Right renal pelvis (tissue), 4 donors: ENCODE measurements at places on chromosomes 3 and 15. TPM values are rescaled to one million over a fixed set of nuclear protein-coding genes. Genes with fewer than 3 reads are reported as not detected.

TMEM108 gene
- polyA plus RNA-seq = 3.3 TPM

LIPH gene
- 1.0 TPM for polyA plus RNA-seq

DNA sequence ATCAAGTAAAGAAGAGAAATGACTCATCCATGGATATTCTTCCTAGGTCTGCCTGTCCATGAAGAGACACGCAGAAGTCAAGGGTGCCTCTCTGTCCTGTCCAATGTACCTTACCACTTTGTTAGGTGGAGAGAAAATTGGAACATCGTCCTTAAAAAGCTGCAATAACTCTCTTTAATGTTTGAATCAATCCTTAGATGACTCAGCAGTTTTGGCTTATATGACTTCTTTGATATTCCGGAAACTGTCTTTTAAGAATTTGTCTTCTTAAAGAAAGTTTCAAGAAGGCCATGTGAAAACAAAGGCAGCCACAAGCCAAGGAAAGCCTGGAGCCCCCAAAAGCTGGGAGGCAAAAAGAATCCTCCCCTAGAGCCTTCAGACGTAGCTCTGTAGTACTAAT lies 49.2 kb downstream of the MRPL3 start:
- DNase-seq = no peak

DNA sequence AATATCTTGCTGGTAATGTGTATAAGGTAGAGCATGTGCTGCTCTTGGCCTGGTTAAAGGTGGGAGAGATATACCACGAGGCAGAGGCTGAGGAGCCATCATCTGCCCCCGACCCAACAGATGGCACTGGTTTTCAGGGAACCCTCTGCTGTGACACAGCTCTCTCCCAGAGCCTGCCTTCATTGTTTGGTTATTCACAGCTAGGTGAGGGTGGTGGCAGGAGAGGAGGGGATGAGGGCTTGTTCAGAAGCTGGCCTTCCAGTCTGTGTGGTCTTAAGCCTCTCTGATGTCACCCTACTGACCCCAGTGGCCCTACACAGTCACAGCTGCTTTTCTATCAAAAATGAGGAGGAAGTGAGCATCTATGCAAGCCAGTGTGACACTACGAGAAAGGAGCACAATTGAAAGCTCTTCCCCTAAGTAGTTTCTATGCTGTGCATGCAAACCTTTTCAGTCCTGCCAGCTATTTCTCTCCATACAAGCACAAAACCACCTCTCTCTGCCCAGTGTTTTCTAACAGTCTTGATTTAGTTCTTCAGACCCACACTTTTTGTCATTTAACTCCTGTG lies 258.4 kb upstream of the AGTR1 start:
- no peak for DNase-seq

DNA sequence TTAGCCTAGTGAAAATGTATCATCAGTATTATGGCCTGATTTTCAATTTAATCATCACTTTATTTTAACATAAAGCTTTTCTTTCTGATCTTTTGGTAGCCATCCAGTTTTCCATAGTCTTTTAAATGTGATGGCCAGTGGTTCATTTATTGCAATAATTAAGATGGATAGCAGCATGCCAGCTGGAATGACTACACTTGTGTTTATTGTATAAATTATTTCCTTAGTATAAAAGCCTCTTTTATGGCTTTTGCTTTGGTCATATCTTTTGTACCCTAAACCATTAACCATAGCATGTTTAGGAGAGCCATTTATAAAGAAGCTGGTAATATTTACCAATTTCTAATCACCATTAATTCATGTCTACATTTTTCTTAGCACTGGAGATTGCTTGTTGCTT lies 31.7 kb downstream of the ALCAM start:
- no peak for DNase-seq

DNA sequence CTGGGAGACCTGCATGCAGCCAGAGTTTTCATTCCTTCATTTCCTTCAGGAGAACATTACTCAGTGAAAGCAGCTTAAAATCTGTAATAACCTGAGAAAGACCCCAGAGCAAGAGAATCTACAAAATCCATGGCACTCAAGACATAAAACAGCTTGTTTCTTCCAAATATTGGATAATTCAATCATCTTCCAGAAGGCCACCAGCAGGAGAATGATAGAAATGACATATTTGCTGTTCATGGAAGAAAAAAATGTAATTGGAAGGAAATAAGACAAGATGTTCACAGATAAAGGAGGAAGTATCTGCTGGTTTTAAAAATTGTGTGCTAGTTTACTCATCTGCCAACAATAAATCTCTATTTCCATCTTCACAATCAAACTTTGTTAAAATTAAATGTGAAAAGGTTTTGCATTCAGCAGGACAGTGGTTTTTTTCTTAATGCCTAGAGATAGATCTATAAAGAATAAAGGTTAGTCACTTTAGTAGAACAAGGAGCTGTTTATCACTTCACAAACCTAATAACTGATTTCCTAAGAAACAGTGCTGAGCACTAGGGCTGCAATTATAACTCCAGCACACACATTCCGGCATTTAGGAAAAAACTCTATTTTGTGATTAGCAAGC lies 530.8 kb downstream of the NSUN3 start:
- no peak for DNase-seq

DNA sequence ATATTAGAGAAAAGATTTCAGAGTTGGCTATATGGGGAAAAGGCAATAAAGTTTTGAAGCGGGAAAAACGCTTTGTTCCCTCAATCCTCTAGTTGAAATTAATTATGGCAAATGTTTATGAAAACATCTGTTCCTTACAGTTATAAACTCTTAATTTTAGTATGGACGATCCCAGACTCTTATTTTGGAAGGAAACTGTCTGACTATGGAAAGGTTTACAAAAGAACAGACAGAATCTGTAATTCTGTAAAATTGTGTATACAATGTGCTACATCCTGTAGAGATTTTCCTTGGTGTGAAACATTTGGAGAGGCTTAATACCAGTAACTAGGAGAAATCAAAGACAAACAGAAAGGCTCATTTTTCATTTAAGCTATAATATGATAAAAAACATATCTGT lies 311.8 kb downstream of the TBC1D5 start:
- no peak for DNase-seq

- DNase-seq = no peak
Measured at GRCh38 chr15:75671730-75672602, 24.3 kb downstream of the SNX33 start.

- no peak for DNase-seq
Measured at GRCh38 chr3:129984125-129984524, 9.6 kb downstream of the TRH start.

DNA sequence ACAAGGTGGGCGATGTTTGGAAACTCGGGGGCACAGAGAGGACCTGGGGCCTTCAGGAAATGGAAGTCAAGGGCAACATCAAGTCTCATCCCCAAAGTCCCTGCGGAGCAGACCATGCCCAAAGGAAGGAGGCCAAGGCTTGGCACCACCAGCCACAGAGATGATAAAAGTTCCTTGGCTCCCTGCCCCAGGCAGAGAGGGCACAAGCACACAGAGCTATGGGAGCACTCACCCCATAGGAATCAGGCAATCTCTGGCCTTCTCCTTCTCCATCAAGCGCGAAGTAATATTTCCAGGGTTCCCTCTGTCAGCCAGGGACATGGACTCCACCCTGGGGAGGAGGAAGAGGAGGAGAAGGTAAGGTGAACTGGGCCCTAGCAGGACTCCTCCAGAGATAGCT lies 7.9 kb downstream of the ACAA1 start:
- no peak for DNase-seq

DNA sequence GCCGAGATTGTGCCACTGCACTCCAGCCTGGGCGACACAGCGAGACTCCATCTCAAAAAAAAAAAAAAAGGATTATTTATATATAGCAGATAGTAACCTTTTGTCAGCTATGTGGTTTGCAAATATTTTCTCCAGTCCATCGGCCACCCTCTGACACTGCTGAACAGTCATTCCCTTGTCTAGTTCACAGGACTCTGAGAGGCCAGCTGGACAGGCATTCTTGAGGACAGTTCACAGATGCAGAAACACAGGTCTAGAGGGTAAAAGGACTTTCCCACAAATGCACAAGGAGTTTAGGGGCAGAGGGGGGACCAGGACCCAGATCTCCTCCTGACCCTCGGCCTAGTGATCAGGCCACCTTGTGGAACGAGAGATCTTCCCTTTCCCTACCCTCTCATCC lies 7.5 kb upstream of the TMEM40 start:
- DNase-seq = no peak

GRCh38 chr15:29470311-29470710 lies 200.7 kb upstream of the NSMCE3 start:
- DNase-seq = no peak

DNA sequence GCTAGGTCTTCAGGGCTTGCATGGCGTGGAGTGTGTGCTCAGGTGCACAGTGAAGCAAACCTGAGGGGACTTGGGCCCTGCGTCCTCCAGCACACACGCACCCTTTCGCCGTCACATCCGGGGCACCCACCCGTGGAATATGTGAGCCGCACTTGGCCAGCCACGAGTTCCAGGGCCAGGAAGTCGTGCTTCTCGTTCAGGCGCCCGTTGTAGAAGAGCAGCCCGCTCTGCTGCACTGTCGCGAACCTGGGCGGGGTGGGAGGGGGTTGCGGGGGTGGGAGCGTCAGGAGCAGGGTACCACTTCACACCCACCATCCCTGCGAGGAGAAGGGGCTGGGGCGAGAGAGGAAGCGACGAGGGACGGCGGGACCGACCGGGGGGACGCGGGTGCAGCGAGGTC lies 7.1 kb downstream of the CELSR3 start:
- no peak for DNase-seq

GRCh38 chr3:137760341-137761098 lies 3.6 kb upstream of the SOX14 start:
- DNase-seq = no peak

DNA sequence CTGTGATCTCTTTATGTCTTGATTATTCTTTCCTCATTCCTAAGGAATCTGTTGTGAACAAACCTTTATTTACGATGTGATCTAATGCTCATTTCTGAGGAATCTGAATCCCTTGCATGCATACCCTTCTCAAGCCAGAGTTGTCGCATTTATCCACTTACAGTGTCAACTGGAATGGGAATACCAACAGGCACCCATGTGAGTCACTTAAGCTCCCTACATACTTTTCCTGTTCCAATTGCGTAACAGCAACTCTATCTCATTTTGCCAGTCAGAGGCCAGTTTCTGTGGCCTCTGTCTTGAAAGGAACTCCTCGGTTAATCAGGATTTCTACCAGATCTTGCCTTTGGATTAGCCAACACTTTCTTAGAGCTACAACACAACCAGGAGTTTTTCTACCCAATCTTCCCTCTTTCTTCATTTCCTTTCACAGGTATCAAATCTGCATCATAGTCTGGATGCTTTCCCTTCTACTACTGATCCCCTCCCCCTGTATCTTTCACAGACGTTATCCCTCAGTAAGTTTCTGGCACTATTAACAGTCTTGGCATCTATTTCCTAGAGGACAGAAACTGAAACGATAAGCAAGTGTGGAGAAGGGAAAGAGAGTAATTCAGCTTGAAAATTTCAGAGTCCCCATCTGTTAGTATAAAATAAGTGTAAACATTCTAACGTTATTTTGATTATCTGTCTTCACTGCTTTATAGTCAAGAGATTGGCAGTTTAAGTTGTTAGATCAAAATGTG lies 66.8 kb upstream of the BCHE start:
- DNase-seq = no peak

DNA sequence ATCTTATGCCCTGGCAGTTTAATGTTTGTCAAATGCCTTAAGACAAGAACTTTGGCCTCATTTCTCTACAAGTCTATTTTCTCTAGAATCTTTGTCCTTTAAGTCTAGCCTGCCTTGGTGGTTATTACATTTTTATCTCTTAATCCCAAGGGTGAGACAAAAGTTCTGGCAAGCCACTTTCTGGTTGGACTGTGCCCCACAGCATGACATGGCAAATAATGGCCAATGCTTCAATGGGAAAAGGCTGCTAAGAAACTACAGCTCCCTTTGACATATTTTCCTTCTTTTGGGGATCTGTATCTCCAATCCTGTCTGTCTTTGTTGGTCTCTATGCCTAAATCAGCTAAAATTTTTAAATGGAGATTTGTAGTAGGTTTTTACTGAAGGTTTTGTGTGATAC lies 181.6 kb upstream of the MBNL1 start:
- DNase-seq = no peak

GRCh38 chr3:168951884-168952283 lies 711.6 kb downstream of the MECOM start:
- DNase-seq = no peak

- no peak for DNase-seq
Measured at GRCh38 chr3:152330559-152330958, 61.8 kb downstream of the MBNL1 start.

DNA sequence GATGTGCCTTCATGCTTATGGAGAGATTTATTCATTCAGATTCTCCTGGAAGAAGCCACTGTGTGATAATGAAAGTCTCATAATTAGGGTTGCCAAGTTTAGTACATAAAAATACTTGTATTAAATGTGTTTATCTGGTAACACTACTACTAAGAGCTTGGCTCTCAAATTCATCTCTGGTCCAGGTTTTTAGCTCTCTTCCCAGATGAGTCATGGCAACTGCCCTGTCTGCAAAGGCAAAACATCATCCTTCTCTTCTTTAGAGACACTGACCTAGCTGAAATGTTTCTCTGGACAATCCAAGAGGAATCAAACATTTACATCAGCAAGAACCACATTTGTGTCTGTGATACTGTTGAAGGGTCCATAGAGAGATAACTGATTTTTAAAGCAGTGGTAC lies 269.6 kb downstream of the ROBO2 start:
- no peak for DNase-seq

DNA sequence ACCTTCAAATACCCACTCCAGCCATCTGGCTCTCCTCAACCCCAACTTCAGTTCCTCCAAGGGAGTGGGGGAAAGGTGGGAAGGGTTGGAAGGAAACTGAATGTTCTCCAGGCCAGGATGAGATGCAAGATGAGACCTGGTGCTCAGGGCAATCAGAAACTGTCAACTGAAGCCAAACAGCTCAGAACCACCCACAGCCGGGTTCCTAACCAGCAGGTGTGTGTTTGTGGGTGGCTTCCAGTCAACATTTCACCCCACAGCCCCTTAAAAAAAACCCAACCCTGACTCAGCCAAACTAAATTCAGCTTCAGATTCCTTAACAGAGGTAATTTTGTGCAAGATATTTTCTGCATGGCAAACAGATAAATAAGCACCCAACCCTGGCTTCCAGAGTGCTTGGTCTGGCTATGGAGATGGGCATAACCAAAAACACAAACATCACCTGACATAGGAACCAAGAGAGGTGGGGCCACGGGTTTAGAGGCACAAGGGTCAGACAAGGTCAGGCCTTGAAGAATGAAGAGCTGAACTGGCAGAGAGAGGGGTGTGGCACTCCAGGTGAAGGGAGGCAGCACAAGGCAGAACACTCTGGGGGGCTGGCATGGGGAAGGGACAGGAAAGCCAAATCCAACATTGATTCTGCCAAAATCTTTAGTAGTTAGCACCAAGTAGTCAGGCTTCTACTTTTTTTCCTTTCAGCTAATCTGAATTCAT lies 34.7 kb downstream of the ZNF445 start:
- no peak for DNase-seq
